Stimulated activated CD8-positive, alpha-beta memory T cell treated with anti-CD3 and anti-CD28 coated beads, Interleukin-15, amount 100 ng/mL, for 48 hours (primary cell): ENCODE measurements at places on chromosomes 12 and 14.
A peak's percentile ranks its signal among the peaks of the same experiment; 100 is the strongest.

- peak; percentile 41 for DNase-seq
These were observed 790 bp downstream of the BTG1 start for GRCh38 chr12:92144631-92145480.

- no peak for DNase-seq
These were observed 147.2 kb upstream of the DYRK2 start for GRCh38 chr12:67501362-67501761.

GRCh38 chr14:88488081-88488480 is 66.7 kb downstream of the PTPN21 start:
- DNase-seq, result no peak

- DNase-seq, result no peak
These were observed 15.1 kb downstream of the CHD8 start for GRCh38 chr14:21440859-21441258.

DNA sequence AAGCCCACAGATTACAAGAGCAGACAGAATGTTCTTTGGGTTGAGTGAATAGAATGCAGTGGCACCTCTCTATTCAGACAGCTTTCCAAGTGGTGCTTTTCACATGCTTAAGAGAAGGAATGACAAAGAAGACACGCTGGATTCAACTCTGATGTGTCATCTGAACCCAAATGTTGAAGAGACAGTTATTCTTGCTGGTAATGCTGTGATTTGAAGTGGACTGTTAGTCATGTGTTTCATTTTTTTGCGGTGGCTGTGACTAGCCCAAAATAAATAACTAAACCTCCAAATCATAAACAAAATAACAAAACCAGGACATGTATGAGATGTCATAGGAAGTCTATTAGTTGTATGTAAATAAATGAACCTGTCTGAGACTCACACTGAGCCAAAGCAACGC is 391.8 kb upstream of the PRICKLE1 start:
- DNase-seq, result no peak

DNA sequence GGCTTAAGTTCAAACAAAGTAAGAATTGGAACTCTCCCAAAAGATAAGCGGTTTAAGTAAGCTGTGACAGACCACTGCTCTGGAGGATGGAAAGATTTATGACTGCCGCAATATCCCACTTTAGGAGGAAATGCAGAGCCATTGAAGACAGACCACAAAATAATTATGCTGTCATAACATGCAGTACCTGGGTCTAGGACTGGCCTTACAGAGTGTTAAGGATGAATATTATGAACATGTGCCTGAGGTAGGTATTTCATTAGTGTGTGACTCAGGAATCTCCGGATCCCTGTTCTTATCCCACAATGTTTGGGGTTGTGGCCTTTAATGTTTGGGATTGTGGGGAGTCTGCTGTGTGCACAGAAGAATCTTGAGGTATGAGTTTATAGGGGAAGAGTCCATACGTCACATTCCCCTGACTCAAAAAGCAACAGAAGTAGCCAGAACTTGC is 114.9 kb downstream of the SAMD4A start:
- no peak for DNase-seq

- DNase-seq, result no peak
These were observed 3.1 kb upstream of the TXNRD1 start for GRCh38 chr12:104212516-104212915.
